Regular cardiac myocyte (primary cell): ENCODE measurements at places on chromosomes 7 and 10. TPM values are rescaled to one million over a fixed set of nuclear protein-coding genes. Genes with fewer than 3 reads are reported as not detected.

Gene POU6F2
- total RNA-seq = not detected in 2 replicates

Gene KIF11
- 6.5 and 42.0 TPM in 2 replicates for total RNA-seq

Gene ADO
- 19.4 and 25.9 TPM in 2 replicates for total RNA-seq

Gene ATOH7
- total RNA-seq = under 0.01 and 0.28 TPM in 2 replicates

Gene AKR1C8
- total RNA-seq = not detected in 2 replicates
